ENCODE measurements at places on chromosomes 16 and 17. TPM values are rescaled to one million over a fixed set of nuclear protein-coding genes. Genes with fewer than 3 reads are reported as not detected.

Gene CALCOCO2
- polyA plus RNA-seq, result 92.4 TPM

Gene PMFBP1
- polyA plus RNA-seq, result not detected

Gene HOXB8
- polyA plus RNA-seq, result not detected

Gene TEKT1
- not detected for polyA plus RNA-seq

Gene TBC1D3G
- not detected for polyA plus RNA-seq

Gene GUCY2D
- polyA plus RNA-seq, result not detected

Gene CENPX
- 68.6 TPM for polyA plus RNA-seq

Gene HOXB4
- polyA plus RNA-seq, result 1.2 TPM

Gene NAGLU
- polyA plus RNA-seq, result 39.4 TPM

Gene STX1B
- 0.46 TPM for polyA plus RNA-seq

Gene DPEP2
- polyA plus RNA-seq, result not detected

Gene HOXB6
- 6.6 TPM for polyA plus RNA-seq

Gene HOXB1
- polyA plus RNA-seq, result not detected

Gene CACNG5
- polyA plus RNA-seq, result not detected

Gene CCDC200
- polyA plus RNA-seq, result 0.70 TPM

Gene XAF1
- 22.0 TPM for polyA plus RNA-seq

Gene ROGDI
- 25.2 TPM for polyA plus RNA-seq

Gene KRT40
- polyA plus RNA-seq, result not detected

Gene MYCBPAP
- 0.79 TPM for polyA plus RNA-seq

Gene EIF1
- 1,585 TPM for polyA plus RNA-seq

Gene TMED6
- 0.46 TPM for polyA plus RNA-seq

Gene ARL4D
- 49.4 TPM for polyA plus RNA-seq

Gene ARHGAP44
- 0.33 TPM for polyA plus RNA-seq

Gene CHTF18
- polyA plus RNA-seq, result 8.0 TPM

Gene TNFRSF17
- not detected for polyA plus RNA-seq

Gene AOC3
- not detected for polyA plus RNA-seq

Gene KRT16
- 0.90 TPM for polyA plus RNA-seq

Gene DPEP3
- not detected for polyA plus RNA-seq

Gene THUMPD1
- 25.0 TPM for polyA plus RNA-seq

Gene TP53TG3D
- polyA plus RNA-seq, result not detected

Gene SEZ6
- not detected for polyA plus RNA-seq

Gene MYH2
- 0.32 TPM for polyA plus RNA-seq

Gene SLFN12L
- polyA plus RNA-seq, result not detected

Gene GID4
- polyA plus RNA-seq, result 7.3 TPM

Gene CTRB2
- polyA plus RNA-seq, result not detected

Gene ST6GALNAC1
- polyA plus RNA-seq, result not detected

Gene CLDN7
- polyA plus RNA-seq, result 1.7 TPM

Gene KRTAP9-2
- not detected for polyA plus RNA-seq

Gene ZFPM1
- polyA plus RNA-seq, result 0.14 TPM

Gene PNMT
- not detected for polyA plus RNA-seq

Gene COL1A1
- polyA plus RNA-seq, result 15,283 TPM

Gene TBC1D16
- 8.1 TPM for polyA plus RNA-seq

Gene NXPH3
- 0.30 TPM for polyA plus RNA-seq

Gene PDP2
- 2.5 TPM for polyA plus RNA-seq

Gene SCNN1G
- not detected for polyA plus RNA-seq

Gene TUBB3
- 96.4 TPM for polyA plus RNA-seq

Gene ABCC3
- polyA plus RNA-seq, result 35.0 TPM

Gene FDXR
- 14.2 TPM for polyA plus RNA-seq

Gene KRTAP9-8
- not detected for polyA plus RNA-seq

Gene TMEM220
- polyA plus RNA-seq, result 9.5 TPM

Gene LGALS9B
- polyA plus RNA-seq, result not detected

Gene SLFN13
- 3.9 TPM for polyA plus RNA-seq

Gene CHST6
- polyA plus RNA-seq, result 0.10 TPM

Gene KRT20
- not detected for polyA plus RNA-seq

Gene RND2
- 0.18 TPM for polyA plus RNA-seq

Gene JUP
- 3.1 TPM for polyA plus RNA-seq

Gene PDE6G
- polyA plus RNA-seq, result not detected

Gene FAM222B
- 11.1 TPM for polyA plus RNA-seq

Gene E2F4
- 50.0 TPM for polyA plus RNA-seq

All from GM23248 (cell line).